Transverse colon (tissue), 4 donors: ENCODE measurements at places on chromosomes 6 and 20.
A peak's percentile ranks its signal among the peaks of the same experiment; 100 is the strongest.

GRCh38 chr6:46684771-46685170 lies 2.9 kb upstream of the TDRD6 start:
- no peak for DNase-seq

DNA sequence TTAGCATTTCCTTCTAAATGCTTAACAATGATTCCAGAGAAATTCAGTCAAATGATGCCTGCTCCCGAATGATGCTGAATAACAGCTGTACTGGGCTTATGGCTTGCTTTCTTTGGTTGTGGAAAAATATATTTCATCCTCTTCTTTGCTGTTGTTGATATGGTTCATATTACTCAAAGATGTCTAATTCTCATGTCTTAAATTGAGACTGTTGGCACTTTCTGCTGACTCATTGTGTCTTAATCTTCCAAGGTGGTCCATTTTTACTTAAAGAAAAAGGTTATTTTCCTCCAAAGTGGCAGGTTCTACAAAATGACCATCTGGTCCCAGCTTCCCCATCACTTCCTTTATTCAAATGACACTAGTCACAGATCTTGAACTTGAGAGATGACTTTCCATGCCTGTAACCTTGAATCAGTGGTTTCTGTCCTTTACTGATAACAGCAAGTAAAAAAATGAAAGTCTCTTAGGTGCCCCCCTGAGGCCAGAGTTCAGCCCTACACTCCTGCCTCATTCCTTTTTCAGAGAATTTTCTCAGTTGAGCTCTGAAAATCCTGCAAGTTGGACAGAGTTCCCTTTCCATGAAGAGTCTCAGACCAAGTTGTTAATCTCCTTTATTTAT lies 6.9 kb downstream of the SNAP25 start:
- no peak for DNase-seq

- peak; percentile 43 for DNase-seq
These were observed 2.7 kb downstream of the VEGFA start for GRCh38 chr6:43772681-43773049.

- DNase-seq, result no peak
These were observed 25.0 kb downstream of the L3MBTL1 start for GRCh38 chr20:43532416-43533055.
